ENCODE measurements at places on chromosomes 16 and 17.

DNA sequence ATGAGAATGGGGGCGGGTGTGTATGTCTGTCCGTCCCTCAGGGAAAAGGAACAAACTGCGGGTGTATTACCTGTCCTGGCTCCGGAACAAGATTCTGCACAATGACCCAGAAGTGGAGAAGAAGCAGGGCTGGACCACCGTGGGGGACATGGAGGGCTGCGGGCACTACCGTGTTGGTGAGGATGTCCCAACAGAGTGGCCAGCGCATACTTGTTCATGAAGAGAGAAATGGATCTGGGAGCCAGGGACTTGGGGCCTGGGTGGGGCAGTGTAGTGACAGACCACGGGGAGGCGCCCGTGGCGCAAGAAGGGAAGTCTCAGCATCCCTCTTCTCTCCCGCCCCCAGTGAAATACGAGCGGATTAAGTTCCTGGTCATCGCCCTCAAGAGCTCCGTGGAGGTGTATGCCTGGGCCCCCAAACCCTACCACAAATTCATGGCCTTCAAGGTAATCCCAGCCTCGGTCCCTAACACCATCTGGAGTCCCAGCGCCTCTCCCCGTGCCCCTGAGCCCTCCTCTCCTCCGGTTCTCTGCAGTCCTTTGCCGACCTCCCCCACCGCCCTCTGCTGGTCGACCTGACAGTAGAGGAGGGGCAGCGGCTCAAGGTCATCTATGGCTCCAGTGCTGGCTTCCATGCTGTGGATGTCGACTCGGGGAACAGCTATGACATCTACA, 3.5 kb upstream of the C17orf107 start:
- no peak for DNase-seq

DNA sequence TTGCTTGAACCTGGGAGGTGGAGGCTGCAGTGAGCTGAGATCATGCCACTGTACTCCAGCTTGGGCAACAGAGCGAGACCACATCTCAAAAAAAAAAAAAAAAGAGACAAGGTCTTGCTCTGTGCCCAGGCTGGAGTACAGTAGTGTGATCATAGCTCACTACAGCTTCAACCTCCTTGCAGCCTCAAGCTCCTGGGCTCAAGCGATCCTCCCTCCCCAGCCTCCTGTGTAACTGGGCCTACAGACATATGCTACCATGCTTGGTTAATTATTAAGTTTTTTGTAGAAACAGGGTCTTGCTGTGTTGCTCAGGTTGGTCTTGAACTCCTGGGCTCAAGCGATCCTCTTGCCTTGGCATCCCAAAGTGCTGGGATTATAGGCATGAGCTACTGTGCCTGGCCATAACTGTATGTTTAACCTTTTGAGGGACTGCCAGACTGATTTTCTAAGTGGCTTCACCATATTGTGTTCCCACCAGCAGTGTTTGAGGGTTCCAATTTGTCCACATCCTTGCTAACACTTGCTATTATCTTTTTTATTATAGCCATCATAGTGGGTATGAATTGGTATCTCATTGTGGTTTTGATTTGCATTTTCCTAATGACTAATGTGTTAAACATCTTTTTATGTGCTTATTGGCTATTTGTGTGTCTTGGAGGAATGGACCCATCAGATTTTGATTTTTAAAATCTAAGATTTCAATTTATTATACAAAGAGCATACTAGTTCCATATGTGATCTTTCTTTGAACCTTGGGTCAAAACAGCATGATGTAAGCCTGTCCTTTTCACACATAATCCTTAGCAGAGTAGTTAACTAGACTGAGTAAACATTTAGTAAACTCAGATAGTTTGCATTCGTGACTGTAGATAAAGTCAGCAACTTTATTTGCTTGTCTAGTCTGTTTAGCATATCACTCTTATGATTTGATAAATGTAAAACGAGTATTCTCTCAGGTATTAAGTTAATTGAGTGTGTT, 38.1 kb upstream of the KPNB1 start:
- peak; percentile 40 for DNase-seq

DNA sequence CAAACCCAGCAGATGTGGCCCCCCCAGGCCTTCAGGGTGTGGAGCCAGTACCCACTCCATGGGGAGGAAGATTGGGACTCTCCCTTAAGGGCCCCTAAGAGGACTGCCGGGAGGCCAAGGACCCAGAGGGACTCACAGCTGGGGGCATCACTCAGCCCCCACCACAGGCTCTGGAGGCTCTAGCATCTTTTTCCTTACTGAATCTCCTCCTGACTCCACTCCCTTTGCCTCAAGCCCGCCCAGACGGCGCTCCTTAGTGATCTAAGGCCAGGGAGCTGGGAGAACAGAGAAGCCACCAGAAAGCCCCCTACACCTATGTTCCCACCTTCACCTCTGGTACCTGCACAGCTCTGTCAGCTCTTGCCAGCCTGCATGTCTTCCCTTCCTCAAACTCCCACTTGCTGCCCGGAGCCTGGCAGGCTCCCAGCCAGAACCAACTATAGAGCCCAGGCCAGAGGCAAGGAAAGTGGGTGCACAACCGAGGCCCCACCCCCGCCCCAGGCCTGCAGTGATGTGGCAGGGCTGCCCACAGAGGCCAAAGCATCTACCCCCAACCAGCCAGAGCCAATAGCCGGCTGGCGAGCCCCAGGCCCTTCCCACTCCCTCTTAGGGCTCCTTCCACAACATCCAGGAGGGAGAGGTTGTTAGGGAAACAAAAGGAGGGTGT, 22.3 kb upstream of the MPO start:
- DNase-seq: no peak

DNA sequence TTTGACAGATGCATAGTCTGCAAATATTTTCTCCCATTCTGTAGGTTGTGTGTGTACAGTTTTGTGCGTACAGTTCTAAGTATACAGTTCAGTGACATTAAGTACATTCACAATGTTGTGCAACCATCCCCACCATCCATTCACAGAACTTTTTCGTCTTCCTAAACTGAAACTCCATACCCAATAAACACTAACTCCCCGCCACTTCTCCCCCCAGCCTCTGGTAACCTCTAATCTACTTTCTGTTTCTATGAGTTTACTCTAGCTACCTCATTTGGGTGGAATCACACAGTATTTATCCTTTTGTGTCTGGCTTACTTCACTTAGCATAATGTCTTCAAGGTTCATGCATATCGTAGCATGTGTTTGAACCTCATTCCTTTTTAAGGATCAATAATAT, 14.3 kb downstream of the PIK3R5 start:
- DNase-seq: no peak

DNA sequence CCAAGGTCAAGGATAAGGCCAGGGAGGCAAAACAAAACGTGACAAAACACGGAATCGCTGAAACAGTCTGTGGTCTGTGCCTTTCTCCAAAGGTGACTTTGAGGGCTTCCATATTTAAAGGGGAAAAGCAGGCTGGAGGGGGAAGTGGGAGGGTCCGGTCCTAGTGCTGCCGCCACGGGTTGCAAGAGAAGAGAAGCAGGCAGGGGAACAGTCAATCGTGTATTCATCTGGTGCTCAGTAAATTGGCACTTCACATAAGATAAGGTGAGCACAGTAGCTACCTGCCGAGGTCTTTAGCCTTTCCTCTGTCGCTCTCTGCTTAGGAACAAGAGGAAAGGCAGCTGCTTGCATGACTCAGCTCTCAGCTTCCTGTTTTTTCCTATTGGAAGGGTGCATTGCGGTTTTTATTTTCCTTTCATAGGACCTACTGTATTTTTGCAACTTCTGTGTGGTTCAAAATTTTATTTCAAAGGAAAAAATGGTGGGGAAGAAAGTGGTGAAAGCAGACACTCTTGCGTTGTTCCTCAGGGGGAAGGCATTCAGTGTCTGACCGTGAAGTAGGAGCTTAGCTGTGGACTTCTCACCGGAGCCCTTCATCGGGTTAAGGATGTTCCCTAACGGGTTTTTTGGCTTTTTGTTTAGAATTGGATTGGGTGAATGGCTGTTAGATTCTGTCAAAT, 7.1 kb upstream of the LGALS3BP start:
- peak; percentile 27 for DNase-seq

- no peak for DNase-seq
Observed at GRCh38 chr17:43548689-43549379, 2.7 kb upstream of the ETV4 start.

DNA sequence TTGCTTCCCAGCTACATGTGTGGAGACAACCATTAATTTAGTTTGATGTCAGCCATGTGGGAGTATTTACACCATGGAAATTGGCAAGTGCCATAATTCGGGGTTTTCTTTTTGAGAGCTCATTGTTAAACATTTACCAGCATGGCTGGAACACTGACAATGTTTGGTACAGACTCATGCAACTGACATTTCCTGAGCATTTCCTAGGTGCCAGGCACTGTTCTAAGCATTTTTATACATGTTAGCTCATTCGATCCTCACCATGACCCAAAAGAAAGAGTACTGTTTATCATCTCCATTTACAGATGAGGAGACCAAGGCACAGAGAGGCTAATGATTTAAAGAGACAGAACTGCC, 86.9 kb downstream of the FOXL1 start:
- no peak for DNase-seq

- no peak for DNase-seq
Observed at GRCh38 chr16:66596986-66597848, 7.3 kb upstream of the CMTM3 start.

GRCh38 chr16:89525146-89525913, 17.1 kb downstream of the SPG7 start:
- no peak for DNase-seq

DNA sequence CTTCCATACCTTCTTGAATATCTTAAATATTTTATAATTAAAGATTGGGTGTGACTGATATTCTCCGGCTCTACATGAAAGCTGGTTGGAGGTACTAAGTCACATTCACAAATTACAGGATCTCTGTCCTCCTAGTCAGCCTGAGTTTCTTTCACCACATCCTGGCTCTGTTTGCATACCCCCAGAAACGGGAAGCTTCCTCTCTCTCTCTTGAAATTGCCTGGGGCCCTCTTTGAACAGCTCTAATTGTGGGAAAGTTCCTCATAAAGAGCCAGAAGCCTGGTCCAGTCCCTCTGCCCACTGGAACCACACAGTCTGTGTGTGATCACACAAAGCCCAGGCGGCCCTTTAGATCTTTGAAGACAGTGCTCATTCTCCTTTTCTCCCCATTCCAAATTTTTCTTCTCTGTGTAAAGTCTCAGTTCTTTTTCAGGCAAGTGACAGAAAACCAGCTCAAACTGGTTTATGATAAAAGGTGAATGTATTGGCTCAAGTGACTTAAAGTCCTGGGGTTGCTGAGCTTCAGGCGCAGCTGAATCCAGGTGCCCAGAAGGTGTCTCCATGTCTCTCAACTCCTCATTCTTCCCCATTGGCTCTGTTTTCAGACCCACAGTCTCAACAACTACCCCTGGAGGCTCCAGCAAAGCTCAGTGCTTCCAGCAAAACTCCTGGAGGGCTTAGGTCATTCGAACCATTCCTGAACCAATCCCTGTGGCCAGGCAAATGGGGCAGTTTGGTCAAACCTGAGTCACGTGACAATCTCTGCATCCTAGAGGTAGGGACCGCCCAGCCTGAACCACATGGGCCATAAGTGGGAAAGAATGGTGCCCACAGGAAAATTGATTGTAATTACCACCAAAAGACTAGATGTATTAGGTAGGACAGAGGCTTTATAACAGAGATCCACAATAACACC, 8.5 kb upstream of the RAI1 start:
- no peak for DNase-seq

- DNase-seq: no peak
Observed at GRCh38 chr17:10276436-10276835, 78.0 kb upstream of the GAS7 start.

DNA sequence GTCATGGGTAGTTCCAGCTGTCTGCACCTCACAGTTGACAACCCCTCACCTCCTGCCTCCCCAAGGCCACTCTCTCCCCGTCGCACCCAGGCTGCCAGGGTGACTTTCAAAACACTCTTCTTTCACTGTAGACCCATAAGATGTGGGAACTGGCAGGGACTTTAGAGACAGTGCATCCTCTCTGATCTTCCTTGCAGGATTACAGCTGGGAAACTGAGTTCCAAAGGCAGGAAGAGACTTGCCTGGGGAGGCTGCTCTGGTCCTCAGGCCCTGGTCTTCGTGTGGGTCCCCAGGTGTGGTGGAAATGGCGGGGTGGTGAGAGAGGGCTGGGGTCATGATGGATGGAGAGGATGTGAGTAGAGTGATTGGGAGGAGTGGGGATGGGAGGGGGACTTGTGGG, 21.9 kb upstream of the NKD1 start:
- no peak for DNase-seq

DNA sequence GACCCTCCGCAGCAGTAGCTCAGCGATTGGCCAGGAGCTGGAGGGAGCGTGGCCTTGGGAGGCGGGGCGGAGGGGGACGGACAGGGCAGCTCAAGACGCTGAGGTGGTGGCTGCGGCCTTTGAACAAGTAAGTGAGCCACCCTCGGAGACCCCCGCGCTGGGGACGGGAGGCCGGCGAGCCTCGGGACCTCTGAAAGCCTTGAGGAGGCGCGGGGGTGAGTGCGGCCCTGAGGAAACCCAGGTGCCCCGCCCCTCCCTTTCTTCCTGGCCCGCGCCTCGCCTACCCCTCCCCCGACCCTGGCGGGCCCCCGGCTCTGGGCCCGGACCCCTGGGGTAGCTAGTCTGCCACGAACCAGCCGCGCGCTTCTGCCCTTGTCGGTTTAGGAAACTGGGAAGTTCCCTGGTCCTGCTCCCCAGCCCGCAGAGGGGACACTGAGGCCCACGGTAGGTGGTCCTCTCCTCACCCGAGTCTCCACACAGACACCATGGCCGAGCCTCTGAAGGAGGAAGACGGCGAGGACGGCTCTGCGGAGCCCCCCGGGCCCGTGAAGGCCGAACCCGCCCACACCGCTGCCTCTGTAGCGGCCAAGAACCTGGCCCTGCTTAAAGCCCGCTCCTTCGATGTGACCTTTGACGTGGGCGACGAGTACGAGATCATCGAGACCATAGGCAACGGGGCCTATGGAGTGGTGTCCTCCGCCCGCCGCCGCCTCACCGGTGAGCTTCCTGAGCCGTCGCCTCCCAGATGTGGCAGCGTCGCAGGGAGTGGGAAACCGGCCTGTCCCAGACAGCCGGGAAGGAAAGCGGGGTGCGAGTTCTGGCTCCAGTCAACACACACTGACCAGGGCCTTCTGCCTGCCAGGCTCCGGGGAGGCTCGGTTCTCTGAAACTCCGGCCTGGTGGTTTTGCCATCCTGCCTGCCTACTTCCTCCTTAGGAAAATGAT, at the start of gene MAPK7:
Gene MAPK7, plus strand, starts transcription at position 83 of the 945 bp plus-strand sequence. Its CDS starts 403 bp downstream, at position 486.
- DNase-seq: no peak

DNA sequence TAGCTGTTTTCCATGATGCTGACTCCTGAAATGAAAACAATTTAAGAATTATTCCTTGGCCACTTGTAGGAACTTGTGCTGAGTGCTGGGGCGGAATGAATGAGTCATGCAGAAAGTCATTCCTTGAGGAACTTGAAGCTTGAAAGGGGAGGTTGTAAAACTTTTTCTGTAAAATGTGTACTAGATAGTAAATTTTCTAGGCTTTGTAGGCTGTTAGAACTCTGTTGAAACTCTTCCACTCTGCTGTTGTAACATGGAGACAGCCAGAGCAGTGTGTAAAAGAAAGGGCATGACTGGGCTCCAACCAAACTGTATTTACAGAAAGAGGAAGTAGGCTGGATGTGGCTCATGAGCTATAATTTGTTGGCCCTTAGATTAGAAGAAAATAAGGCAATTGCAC, 46.1 kb downstream of the ABCA8 start:
- DNase-seq: peak; percentile 94

- DNase-seq: no peak
Observed at GRCh38 chr16:57070424-57070823, 22.0 kb upstream of the CPNE2 start.

All from AG09309 (cell line).